Smooth muscle cell of the brain vasculature (primary cell): ENCODE measurements at places on chromosomes 4 and X.

GRCh38 chrX:116239944-116240840 is 69.6 kb downstream of the AGTR2 start:
- no peak for DNase-seq

DNA sequence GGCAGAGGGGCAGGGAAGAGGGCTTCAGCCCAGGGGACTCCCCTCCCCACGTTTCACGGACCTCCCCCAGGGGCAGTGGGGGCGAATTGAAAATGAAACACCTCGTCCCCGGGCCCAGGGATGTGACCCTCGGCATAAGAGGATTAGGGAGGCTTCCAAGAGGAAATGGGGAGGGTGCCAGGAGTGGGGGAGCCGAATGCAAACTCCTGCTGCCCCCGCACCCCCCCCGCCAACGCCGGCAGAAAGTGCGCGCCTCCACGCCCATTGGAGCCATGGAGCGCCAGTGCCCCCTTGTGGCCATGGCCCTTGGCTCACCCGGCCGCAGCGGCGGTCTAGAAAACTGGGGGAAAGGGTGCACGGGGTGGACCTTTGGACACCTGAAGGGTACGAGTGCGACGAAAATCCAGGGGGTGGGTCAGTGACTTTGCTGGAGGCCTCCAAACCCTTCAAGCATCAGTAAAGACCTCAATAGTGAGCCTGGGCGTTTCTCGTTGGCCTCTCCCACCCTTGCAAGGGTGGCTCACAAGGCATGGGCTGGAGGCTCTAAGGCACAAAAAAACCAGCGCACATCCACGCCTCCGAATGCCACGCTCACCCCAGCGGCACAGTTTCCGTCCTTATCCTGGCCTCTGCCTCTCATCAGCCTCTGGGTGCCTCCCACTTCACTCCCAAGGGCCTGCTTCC is 120.8 kb upstream of the PJA1 start:
- no peak for DNase-seq

DNA sequence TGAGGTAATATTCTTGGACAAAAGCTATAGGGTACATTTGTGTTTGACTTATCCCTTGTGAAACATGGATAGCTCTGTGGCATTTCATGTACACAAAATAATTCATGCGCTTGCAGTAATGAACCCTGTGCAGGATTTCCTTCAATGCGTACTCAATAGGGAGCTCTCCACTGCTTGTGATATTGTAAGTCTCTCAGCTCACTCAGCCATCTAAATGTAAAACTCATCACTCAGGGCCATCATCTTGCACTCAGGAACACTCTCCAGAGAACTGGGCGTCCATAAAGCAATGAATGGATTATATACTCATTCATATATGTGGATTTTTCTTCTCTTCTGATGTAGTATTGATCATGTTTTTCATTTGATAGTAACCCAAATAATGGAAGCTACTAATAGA is 288.1 kb downstream of the DCTD start:
- no peak for DNase-seq

- no peak for DNase-seq
Measured at GRCh38 chrX:32045149-32045548, 973.3 kb upstream of the FTHL17 start.

GRCh38 chr4:25552580-25553271 is 102.9 kb upstream of the SLC34A2 start:
- no peak for DNase-seq

DNA sequence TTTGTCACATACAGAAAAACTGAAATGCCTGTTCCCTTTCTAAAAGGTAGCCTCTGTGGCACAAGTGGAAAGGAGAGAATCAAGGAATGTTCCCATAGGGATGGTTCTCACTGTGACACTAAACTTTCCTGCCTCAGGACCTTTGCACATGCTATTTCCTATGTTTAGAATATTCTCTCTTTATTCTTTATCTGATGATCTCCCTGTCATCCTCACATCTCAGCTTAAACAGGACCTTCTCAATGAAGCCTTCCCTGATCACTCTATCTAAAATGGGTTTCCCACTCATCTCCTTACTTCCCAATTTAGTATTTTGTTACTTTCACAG is 32.3 kb downstream of the HOPX start:
- DNase-seq: no peak

DNA sequence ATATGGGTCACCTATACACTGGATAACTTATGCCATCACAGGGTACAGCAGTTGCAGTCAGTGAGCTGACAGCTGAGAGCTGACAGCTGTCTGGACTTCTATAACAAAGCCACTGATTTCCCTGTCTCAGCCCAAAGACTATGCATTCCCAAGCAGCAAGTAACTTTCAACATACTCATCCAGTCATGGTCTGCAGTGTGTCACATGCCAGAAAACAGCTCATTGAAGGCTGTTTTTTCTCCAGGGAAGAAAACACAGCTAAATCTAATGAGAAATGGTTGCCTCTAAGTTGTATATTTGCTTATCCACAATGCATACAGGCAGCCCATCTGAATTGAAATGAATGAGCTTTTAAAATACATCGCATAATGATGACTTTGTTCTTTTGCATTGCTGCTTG is 6.3 kb downstream of the KIAA1210 start:
- no peak for DNase-seq

DNA sequence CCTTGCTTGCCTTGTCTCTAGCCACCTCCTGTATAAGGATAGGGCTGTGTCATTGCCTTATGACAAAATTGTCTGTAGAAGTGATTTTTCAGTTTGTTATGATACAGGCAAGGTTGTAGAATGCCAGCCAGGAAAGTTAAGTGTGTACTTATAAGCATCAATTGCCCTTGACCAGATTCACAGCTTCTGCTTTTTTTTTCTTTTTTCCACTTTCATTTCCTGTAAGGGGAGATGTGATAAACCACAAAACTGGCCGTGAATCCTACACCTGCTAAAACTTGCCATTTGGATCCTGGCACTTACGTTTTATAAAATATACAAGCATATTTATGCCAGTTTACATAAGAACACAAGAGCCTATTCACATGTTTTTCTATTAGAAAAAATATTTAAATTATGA is 35.0 kb upstream of the BMPR1B start:
- no peak for DNase-seq

GRCh38 chrX:55783723-55784122 is 66.2 kb downstream of the RRAGB start:
- no peak for DNase-seq

DNA sequence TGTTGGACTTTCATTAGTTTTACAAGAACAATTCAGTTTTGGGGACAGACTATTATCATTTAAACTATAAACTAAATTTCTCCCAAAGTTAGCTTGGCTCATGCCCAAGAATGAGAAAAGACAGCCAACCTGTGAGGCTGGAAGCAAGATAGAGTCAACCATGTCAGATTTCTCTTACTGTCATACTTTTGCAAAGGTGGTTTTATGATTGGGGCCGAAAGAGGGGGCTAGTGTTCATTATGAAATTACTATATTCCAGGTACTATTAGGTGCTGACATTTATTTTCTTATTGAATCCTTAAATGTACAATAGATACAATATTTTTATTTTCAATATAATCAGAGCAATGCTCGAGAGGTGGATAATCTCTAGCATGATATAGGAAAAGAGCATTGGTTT is 30.6 kb downstream of the HERC6 start:
- no peak for DNase-seq

DNA sequence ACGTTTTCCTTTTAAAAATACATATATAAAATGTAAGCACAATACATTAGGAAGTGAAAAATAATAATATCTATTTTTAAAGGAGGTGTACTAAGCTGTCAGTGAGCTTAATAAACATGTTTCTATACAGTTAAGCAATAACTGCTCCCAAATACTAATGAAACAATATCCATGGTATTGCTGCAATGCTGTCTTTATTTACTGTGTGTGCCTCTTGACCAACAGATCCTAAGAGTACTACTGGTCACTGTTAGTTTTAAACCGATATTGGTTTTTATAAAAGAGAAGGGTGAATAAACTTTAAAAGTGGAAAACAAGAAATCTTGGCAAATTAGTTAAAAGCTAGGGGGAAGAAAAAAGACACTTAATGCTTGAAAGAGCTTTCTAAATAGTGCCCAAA is 1029.0 kb downstream of the FSTL5 start:
- no peak for DNase-seq

- no peak for DNase-seq
Measured at GRCh38 chrX:111447298-111447697, 35.3 kb upstream of the DCX start.

DNA sequence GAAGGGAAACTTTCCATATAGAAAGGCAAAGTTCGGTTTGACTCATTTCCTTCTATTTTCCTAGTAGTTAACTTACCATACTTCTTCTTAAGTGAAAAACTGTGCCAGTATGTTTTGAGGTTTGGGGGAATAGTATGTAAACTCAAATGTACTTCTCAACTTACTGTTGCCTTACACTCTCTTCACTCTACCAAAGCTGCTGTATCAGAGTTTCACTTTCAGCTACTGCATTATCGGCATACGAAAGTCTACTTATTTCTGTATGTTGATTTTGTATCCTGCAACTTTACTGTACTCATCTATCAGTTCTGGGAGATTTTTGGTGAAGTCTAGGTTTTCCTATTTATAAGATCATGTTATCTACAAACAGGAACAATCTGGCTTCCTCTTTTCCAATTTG is 932.7 kb downstream of the FAT4 start:
- DNase-seq: no peak

DNA sequence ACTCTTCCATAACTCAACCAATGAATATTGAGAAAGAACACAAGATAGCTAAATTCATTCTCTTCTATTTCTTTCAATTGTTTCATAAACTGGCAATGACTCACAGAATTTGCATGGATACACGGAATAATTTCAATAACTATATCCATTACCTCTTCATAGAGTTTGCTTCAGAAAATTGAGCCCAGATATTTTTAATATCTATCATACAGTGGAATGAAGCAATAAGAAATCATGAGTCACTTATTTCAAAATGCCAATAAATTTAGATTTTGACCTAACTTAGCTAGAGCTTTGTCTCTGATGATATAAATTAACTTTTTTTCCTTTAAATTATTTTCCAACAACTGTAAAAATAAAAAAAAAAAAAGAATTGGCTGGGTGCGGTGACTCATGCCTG is 22.2 kb upstream of the MANBA start:
- no peak for DNase-seq

- DNase-seq: no peak
Measured at GRCh38 chr4:94911106-94911505, 153.4 kb downstream of the BMPR1B start.

DNA sequence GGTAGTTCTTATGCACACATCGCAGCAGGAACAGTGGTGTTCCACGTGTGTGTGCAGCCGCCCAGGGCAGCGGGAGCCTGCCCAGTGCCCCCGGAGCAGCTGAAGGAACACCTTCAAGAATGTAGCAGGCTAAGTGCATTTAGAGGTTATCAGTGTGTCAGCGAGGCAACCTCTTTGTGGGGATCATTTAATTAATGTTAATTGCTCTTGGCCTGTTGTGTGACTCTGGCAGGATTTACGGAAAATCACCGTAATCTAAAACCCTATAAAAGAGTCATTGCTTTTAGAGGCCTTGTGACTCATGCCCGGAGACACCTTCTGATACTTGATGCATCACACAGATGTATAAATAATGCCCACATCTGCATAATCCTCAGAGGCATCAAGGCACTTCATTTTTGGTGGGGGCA is 47.3 kb upstream of the GATB start:
- DNase-seq: no peak

DNA sequence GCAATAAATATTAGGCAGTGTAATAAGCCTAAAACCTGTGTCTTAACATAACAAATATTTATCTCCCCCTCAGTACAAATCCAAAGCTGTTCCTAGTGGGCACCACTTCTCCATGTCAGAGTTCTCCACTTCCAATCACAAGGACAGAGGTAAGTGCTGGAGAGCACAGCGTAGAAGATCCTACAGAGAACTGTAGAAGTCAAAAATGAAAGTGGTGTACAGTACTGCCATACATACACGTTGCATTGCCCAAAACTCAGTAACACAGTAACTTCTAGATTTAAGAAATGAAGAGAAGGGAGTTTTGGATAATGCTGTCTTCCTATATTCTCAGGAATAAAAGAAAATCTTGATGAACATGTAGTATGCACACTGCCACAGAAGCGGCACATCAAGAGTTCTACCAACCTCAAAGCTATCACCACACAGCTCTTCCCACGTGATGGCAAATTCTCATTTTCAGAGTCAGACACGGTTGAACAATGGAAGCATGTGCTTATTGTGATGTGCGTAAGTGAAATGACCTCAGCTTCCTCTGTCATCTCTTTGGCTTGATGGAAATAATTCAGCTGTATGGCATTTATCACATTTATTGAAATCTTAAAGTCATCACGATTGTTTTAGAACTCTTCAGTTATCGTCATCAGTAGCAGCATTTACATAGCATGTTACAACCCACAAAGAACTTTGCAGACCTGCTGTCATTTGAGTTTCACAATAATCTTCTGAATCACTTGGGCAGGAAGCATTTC is 27.1 kb upstream of the SPANXN4 start:
- no peak for DNase-seq

- DNase-seq: no peak
Measured at GRCh38 chrX:115591856-115592842, 31.2 kb downstream of the PLS3 start.

DNA sequence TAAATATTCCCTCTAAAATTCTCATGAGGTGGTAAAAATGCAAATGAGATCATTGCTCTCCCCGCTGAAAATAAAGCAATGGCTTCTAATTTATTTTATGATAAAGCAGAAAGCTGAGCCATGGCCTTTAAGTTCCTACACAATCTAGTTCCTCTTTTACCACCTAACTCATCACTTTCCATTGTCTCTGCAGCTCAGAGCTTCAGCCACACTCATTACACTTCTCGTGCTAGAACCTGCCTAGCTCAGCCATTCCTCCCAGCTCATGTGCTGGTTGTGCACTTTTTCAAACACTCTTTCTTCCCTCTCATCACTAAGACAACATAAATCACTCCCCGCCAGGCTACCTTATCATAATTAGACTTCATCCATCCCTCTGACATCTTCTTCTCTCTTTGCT is 1112.1 kb upstream of the PRKX start:
- DNase-seq: no peak

DNA sequence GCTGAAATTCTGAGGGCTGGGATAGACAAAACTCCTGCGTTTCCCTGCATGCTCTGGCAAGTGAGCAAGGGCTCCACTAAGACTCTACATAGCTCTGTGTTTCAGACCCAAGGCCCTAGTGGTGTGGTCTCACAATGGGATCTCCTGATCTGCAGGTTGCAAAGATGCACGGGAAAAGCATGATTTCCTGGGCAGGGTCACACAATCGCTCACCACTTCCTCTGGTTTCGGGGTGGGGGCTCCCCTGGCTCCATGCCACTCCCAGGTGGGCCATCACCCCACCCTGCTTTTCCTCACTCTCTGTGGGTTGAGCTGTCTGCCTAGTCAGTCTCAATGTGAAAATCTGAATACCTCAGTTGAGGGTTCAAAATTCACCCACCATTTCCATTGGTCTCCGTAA is 111.5 kb downstream of the KLF8 start:
- DNase-seq: no peak

GRCh38 chr4:106497271-106497670 is 128.7 kb upstream of the GIMD1 start:
- no peak for DNase-seq

- no peak for DNase-seq
Measured at GRCh38 chrX:68897118-68897945, 68.5 kb downstream of the EFNB1 start.

DNA sequence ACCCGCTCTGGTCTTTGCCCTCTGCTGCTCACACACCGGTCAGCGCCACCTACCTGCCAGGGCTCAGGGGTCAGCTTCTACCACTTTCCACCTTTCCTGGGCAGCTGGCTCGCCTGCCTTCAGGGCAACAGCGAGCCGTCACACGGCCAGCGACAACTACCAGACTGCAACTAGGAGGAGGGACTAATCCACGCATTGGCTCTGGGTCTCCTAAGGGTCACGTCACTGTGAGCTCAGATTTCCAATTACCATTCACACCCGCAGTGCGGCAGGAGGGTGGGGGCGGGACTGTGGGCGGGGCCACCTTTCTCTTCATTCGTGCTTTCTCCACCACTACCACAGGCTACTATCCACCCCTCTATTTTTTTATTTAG is at the start of gene BEX5:
TSS of gene BEX5 (minus strand) at position 172 of the 374 bp plus-strand sequence. CDS start 1,712 bp downstream, outside the sequence.
- no peak for DNase-seq
